NB4 (cell line): ENCODE measurements at places on chromosomes 11 and 22.

DNA sequence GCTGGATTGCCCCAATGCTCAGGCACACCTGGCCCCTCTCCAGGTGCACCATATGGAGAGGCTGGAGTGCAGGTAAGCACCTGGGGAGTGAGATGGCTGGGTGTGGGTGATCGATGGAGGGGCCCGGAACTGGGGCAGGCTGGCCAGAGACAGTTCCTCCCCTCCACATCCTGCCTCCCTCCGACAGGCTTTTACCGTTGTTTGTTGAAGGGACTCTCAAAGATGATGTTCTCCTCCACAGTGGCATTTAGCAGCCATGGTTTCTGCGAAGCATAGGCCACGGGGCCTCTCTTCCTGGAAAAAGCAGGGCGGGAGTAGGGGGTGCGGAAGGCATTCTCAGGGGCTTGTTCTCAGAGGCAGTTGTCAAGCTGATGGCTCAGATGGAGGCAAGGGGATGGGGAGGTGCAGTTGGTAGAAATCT lies 25.9 kb upstream of the KCNJ11 start:
- DNase-seq = no peak

- no peak for DNase-seq
These were observed 133.2 kb downstream of the TRIM29 start for GRCh38 chr11:120004723-120005122.

GRCh38 chr11:16434036-16434435 lies 77.7 kb upstream of the SOX6 start:
- no peak for DNase-seq

- no peak for DNase-seq
These were observed 686.6 kb downstream of the LUZP2 start for GRCh38 chr11:25183411-25183810.

- DNase-seq = peak; percentile 88
These were observed 1.2 kb upstream of the FCHSD2 start for GRCh38 chr11:73143126-73143838.

- no peak for DNase-seq
These were observed 7.8 kb downstream of the GRAMD4 start for GRCh38 chr22:46627806-46628482.

GRCh38 chr11:68340784-68341556 lies 28.6 kb downstream of the LRP5 start:
- no peak for DNase-seq

DNA sequence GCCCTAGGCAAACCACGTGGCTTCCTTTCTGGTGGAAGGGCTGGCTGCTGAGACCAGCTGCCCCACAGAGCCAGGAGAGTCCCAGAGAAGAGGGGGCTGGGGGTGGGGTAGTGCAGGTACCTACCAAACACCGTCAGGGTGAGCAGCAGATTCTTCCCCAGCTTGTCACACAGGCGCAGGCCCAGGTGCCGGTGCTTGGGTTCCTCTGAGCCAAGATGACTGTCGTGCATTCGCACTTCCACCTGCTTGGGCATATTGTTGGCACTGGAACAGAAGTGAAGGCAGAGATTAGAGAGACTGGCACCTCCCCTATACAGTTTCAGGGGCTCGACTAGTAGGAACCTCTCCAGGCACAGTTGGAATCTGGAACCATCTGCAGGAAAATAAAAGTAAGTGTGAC lies 102.1 kb downstream of the SLC1A2 start:
- DNase-seq = no peak

DNA sequence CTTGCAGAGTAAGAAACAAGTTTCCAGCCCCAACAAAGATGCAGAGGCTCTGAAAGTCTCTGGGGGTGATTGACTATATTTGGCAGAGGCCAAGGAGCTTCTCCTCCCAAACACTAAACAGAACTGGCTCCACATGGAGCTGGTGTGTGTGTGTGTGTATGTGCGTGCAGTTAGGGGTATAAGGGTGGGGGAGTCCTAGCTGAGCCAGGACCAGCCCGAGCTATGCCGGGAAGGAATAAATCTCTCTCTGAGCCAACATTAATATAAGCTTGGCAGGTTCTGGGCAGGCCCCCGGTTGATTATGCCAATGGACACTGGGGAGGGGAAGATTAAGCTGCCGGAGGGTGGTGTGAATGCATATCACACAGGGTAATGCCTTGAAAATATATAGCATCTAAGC lies 324.2 kb downstream of the MIAT start:
- no peak for DNase-seq
